ENCODE measurements at places on chromosomes 12 and 14.

- peak; percentile 92 for DNase-seq
These were observed 78.0 kb downstream of the NOC4L start for GRCh38 chr12:132222096-132222807.

- DNase-seq, result no peak
These were observed 48.6 kb upstream of the TBX3 start for GRCh38 chr12:114732426-114733030.

DNA sequence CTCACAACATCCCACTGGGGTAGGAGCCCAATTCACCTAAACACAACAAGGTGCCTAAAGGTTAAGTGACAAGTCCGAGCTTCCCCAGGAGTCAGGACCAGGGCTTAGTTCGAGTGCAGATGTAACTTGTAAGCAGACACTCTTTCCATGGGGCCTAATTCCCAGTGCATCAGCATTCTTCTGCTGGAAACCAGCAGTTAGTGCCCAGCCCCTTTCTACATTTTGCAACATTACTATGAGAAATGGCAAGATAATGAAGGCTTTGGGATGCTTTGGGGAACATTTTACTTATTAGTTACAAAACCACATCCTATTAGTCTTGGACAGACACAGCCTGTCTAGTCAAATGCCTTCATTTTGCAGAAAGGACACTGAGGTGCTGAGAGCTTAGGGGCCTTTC, 179.8 kb downstream of the CALM1 start:
- DNase-seq, result no peak

DNA sequence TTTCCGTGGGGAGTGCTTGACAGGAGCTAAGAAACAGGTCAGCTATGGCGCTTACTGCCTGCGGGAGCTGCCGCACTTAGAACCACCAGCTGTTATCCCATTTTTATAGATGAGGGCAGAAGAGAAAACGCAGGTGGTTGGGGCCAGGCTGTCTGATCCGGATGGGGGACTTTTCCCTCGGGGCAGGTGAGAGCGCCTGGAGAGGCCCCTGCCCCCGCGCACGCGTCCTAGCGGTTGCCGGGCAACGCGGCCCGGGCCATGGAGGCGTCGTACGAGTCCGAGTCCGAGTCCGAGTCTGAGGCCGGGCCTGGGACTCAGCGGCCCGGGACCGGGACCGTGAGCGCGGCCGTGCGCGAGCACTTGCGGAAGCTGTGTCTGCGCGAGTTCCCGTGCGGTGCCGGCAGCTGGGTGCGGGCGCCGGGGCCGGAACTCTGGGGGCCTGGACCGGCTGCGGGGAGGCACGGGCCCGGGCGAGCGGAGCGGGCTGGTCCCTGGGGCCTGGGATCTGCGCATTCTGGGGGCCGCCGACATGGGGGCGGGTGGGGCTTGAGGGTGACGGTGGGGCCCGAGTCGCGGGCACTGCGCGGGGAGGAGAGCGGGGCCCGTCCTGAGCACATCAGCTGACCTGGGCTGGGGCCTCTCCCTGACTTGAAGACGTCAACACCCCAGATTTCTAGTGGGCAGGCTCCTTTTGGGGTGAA, at the start of gene LRRC43:
TSS of gene LRRC43 (plus strand) at position 237 of the 701 bp plus-strand sequence. CDS start at position 259, 22 bp downstream.
- DNase-seq, result peak; percentile 80

- no peak for DNase-seq
These were observed 146.8 kb upstream of the RASSF8 start for GRCh38 chr12:25811656-25812126.

DNA sequence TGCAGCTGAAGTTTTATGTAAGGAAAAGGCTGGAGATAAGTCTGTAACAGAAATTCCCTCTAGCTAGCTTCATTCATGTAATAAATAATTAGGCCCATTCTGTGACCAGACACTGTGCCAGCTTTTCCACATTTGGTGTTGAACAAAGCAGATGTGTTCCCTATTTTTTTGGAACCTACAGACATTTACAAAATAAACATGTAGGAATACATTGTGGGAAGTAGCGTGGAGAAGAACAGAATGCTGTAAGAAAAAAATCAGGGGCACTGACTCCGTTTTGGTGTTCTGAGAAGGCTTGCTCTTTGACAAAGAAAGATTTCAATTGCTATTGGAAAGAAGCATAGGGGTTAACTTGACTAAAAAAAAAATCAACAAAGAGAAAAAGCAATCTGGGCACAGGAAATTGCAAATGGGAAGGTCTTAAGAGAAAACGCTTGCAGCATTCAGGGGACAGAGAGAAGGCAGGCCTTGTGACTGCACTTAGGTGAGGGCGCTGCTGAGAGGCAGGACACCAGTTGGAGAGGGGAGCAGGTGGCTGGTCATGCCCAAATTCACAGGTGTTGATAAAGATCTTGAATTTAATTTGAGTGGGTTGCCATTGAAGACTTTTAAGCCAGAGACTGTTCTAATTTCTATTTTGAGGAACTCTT, 4.0 kb downstream of the FAR2 start:
- no peak for DNase-seq

- DNase-seq, result no peak
These were observed 197.3 kb upstream of the RGS6 start for GRCh38 chr14:71734885-71735284.

DNA sequence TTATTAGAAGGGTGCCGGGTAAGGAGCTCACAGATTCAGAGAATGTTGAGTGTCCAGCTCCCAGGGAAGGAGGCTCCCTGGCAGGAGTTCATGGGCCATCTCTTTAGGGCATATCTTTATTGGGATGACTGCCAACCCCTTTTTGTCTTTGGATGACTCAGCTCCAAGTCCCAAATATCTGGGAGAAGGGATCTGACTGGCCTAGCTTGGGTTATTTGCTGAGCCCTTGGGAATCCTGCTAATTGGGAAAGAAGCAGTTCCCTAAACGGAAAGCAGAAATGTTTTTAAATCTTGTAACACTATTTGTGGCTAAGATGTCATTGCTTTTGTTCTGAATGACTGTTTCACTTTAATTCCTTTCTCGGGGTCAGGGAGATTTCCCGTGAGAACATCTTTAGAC, 12.6 kb downstream of the DDX55 start:
- no peak for DNase-seq

DNA sequence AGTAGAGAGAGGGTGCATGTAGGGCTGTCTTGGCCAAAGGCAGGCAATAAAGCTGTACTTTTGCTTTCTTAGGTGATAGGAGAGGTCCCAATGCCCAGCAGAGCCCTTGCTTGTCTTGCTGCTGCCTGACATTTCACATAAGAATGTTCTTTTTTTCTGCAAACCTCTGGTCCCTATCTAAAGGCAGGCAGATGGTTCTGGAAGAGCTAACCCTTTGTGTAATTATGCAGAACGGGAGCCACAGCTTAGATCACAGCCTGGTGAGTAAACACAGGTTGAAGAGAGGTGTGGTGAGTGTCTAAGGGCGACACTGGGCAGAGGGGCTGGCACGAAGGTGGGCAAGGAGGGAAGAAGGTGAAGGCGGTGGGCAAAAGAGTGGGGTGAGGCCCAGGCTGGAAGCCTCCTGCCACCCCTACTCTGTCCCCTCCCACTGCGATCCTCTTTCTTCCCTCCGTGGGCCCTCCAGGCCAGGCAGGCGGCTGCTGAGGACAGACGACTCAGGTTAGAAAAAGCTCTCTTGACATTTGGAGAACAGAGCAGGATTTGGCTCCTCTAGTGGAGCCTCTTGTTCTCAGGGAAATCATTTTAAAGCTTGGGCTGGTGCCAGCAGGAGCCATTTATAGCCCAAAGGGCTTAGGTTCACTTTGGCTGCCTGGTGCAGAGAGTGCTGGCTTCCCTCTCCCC, 42.8 kb downstream of the PRMT8 start:
- DNase-seq, result peak; percentile 15

DNA sequence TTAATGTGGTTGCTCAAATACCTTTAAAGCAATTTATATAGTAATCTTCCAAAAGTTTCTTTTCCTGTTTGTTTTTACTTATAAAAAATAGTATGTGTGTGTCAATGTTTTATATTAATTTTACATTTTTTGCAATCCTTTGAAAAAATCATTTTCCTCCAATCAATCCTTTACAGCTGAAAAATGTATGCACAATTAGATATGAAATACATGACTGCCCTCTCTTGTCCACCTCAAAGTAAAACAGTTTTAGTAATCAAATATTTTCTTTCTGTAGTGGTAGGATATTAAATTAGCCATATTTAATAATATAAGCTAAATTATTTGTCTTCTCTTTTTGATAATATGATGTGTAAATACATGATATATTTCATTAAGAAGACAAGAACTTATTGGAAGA, 269.9 kb downstream of the ADAMTS20 start:
- DNase-seq, result peak; percentile 8

GRCh38 chr12:19988001-19988400, 380.3 kb upstream of the PDE3A start:
- no peak for DNase-seq

DNA sequence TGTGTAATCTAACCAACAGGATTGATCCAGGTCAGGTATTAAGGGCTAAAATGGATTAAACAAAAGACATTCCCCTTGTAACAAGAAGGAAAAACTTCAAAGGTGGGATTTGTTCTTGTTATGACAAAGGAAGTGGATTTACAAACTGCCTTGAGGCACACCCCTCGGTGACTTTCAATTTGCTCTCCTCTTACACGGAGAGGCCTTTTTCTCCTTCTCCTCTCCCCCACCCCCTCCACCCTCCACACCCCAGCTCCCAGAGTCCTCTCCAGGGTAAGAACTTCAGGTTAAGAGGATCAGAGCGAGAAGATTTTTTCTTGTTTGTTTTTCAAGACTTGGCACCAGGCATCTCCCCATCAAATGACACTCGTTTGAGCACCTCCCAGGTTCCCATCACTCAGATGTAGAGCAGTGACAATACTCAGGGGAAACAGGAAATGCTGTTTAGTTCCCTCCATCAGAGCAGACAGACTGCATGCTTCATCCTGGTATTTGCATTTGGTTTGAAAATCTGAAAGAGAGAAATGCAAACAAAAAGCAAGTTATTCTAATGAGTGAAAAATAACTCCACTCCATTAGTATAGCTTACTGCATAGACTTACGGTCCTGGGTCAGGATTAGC, 77.6 kb upstream of the TMEM260 start:
- DNase-seq, result no peak

- DNase-seq, result no peak
These were observed 15.7 kb downstream of the CSRP2 start for GRCh38 chr12:76863005-76863670.

GRCh38 chr12:68122236-68122920, 37.2 kb downstream of the IFNG start:
- no peak for DNase-seq

DNA sequence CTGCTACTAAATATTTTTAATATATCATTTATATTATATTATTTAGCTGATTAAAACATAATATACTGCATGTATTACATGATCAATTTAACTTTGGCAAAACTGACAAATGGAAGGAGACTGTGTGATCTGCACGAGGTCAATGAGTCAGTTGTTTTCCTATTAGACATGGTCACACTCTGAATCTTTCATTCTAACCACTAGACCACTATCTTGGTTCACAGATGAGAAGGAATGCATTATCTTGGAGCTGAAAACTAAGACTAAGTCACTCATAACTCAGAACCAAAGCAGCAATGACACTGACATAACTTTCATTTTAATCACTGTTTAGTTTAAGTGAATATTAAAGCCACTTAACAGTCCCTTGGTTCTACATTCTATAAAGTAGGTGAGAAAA, 37.4 kb downstream of the GNPTAB start:
- peak; percentile 77 for DNase-seq

DNA sequence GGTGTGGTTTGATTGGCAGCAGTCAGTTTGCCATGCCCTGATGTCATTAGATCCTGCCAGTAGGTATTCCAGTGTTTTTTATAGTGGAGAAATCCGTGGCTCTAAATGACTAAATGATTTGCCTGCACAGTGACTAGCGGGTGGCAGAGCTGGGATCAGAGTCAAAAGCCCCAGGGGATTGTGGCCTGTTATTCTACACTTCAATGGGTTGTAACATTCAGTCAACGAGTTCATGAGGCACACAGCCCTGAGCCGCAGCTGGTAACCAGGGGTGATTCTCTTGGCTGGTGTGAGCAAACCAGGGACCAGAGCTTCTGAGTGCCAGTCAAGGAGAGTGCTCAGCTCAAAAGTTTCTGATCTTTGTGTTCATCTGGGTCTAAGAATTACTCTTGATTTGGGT, 1.8 kb downstream of the MYH6 start:
- no peak for DNase-seq

DNA sequence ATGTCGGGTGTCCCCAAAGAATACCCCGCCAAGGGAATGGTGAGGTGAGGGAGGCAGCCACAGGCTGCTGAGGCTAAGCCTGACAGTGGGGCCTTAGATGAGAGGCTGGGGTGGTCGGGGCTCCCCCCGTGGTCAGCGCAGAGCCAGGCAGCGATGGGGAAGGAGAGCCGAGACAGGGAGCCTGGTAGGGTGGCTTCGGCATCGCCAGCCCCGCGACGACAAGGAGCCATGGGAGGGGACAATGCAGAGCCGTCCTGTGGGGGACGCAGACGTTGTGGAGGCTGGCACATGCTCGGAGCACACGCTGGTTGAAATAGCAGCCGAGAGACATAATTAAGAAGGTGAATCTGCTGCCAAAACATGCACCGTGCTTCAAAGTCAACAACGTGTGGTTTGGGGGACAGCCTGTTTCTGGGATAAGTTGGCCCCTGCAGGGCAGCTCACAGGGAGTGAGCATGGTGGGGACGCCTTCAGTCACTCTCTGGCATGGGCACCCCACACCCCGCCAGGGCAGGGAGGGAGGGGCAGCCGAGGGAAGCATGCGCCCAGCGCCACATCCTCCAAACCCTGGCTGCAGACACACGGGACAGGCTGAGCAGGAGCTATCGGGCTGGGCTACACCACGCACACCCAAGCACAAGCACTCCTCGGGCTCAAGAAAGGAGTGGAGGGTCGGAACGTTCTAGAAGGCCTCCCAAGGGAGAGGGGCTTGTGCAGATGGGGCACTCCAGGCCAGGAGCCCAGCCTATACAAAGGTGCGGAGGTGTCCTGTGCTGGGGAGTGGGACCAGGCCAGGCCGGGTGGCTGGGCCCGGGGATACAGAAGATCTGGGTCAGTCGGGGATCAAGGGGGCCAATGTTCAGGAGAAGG, 66.6 kb upstream of the C14orf180 start:
- no peak for DNase-seq

DNA sequence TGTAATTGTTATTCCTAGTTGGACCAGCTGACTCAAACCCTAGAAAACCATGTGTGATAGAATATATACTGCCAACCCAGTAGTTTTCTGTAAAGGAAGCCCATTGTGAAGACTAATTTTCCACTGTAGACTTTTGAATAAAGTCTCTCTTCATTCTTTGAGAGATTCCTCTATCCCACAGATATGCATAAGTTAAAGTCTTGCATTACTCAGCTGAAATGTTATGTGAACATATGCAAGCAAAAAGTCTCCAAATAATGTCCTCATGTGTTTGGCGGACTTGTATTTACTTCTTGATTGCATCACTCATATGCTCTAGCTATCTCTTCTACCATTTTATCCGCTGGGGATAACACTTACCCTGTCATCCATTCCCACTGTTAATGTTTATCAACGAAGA, 35.1 kb upstream of the OTOGL start:
- DNase-seq, result no peak

GRCh38 chr12:25072906-25073650, 121.9 kb downstream of the DNAI7 start:
- no peak for DNase-seq

GRCh38 chr12:124388679-124389137, 93.8 kb downstream of the RFLNA start:
- DNase-seq, result peak; percentile 71

GRCh38 chr12:121676190-121676589, 6.7 kb upstream of the MORN3 start:
- no peak for DNase-seq

GRCh38 chr14:96094211-96094610, 55.0 kb downstream of the C14orf132 start:
- no peak for DNase-seq

- no peak for DNase-seq
These were observed 51.3 kb downstream of the CCDC85C start for GRCh38 chr14:99552572-99553216.
